ENCODE measurements at places on chromosomes 16 and 17. TPM values are rescaled to one million over a fixed set of nuclear protein-coding genes. Genes with fewer than 3 reads are reported as not detected.

Gene GRAP
- total RNA-seq, result 0.11 TPM

Gene CNGB1
- 0.50 TPM for total RNA-seq

Gene TBC1D28
- total RNA-seq, result not detected

Gene IGFBP4
- 0.14 TPM for total RNA-seq

Gene KRTAP4-1
- total RNA-seq, result not detected

Gene WDR81
- 8.3 TPM for total RNA-seq

Gene ATP5PD
- total RNA-seq, result 259 TPM

Gene C16orf89
- 0.13 TPM for total RNA-seq

Gene KRT27
- total RNA-seq, result not detected

Gene RTN4RL1
- total RNA-seq, result 4.3 TPM

Gene WDR90
- total RNA-seq, result 27.0 TPM

Gene HSD17B2
- total RNA-seq, result 4.4 TPM

Gene SKAP1
- total RNA-seq, result not detected

Gene MMP2
- 73.6 TPM for total RNA-seq

Gene TAF15
- 27.5 TPM for total RNA-seq

Gene CASKIN1
- 1.2 TPM for total RNA-seq

Gene HBQ1
- total RNA-seq, result 3.6 TPM

Gene ADPRM
- 10.2 TPM for total RNA-seq
